ENCODE measurements at places on chromosomes 4 and X.

- DNase-seq = no peak
These were observed 2.2 kb downstream of the TECRL start for GRCh38 chr4:64407000-64407399.

DNA sequence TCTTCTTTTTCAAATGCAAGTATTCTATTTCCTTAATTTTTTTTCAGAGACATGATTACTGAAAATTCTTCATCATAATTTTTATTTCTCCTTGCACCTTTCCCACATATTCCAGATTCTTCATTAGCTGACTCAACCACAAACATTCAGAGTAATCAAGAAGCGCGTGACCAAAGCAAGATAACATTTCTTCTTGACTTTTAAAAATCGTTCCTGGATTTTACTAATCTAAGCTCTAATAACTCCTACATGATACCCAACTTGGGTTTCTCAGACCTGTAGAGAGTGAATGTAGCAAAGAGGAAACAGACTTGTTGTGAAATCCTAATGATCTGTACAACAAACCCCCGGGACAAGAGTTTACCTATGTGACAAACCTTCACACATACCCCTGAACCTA is 615.0 kb downstream of the TMA16 start:
- DNase-seq = no peak

DNA sequence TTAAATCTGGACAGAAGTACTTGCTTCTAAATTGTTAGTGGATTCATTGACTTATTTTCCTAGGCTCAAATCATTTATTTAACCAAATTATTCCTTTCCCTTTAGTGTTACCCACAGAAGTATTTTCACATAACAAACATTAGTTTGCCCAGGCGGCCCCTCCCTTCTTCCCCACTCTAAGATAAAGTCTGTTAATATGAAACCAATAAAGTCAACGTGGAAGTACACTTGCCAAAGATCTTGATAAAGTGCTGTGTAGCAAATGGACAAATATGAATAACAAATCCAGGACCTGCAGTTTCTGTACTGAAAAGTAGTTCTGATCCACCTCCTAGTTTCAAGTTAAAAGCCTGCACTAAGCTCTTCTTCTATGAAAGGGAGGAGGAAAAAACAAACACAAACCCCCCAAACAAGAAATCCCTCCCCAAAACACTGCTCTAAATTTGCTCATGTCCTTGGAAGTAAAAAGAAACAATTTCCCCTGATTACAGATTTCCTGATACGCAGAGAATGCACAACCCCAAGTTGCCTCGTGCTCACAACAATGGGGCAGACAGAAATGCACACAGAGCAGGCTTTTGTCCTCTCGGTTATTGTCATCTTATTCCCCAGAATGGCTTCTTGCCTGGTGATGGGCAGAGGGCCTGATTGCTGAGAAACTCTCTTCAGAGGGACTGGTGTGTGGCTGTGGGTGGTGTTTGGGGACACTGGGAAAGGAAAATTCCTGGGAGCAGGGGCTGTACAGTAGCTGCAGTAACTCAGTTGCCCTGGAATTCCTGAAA is 23.2 kb downstream of the TMSB4X start:
- no peak for DNase-seq

DNA sequence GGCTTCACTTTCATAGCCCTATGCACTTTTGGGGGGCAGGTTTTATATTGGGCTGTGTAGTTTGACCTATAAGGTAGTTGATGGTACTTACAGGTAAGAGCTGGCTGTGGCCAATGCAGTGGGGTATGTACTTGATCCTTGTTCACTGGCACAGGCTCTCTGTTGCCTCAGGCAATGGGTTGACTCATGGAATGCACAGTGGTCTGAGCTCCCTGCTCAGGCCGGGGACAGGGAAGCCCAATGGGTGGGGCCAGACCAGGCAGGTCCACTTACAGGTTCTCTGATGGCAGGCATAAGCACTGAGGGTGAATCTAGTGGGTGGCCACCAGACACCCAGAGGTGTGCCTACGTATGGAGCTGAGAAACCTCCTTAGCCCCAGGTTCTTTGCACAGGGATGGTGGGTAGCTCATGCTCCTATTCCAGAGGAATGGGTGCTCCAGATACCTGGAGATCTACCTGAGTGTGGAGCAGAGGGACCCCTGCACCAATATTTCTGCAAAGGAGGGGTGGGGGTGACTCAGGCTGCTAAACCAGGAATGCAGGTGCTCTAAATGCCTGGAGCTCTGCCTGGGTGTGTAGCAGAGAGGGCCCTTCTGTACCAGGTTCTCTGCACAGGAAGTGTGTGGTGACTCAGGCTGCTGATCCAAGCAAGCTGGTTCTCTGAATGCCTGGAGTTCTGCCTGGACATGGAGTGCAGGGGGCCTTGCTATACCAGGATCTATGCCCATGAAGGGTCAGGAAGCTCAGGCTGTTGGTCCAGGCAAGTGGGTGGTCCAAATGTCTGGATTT is 52.3 kb downstream of the IL1RAPL2 start:
- no peak for DNase-seq
